ENCODE measurements at places on chromosomes 3 and 15. TPM values are rescaled to one million over a fixed set of nuclear protein-coding genes. Genes with fewer than 3 reads are reported as not detected.

The CSPG5 gene
- total RNA-seq, result 0.93 TPM

The EXD1 gene
- not detected for total RNA-seq

DNA sequence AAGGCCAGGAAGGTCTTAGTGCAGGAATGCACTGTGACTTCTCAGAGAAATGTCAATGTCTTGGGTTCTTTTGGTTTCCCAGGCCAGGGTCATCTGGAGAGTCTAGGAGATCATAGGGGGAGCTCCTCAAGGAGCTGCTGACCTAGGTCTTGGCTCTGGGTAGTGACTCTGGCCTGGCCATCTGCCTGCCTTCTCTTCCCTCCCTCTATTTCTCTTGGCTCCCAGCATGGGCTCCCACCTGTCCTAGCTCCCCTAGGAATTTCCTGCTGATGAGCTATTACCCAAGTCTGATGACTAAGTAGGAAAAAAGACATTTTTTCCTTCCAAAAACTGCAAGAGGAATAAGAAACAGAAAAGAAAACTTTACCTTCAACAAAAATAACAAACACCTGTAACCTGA lies 57.4 kb downstream of the BSN start:
- no peak for DNase-seq

DNA sequence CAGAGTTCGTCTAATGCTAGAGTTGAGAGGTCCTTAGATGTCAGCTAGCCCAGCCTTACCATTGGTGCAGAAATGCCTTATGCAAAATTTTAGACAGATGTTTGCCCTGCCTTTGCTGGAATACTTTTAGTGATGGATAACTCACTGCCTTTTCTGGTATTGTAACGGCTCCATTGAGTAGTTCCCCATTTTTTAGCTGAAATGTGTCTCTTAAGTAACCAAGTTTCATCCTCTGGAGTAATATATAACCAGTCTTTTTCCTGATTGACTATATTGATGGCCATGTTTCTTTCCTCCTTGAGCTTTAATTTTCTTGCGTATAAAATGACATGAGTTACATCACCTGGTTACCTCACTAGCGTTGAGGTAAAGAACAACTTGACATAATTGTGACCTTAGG lies 45.0 kb downstream of the SNRK start:
- no peak for DNase-seq

GRCh38 chr3:152497457-152497856 lies 228.7 kb downstream of the MBNL1 start:
- no peak for DNase-seq

GRCh38 chr15:56794553-56795329 lies 61.4 kb upstream of the ZNF280D start:
- no peak for DNase-seq

The ZNF860 gene
- 0.08 TPM for total RNA-seq

The ADAMTS9 gene
- total RNA-seq, result 1.8 TPM

GRCh38 chr15:60835974-60836373 lies 357.0 kb upstream of the ICE2 start:
- peak; percentile 41 for DNase-seq

DNA sequence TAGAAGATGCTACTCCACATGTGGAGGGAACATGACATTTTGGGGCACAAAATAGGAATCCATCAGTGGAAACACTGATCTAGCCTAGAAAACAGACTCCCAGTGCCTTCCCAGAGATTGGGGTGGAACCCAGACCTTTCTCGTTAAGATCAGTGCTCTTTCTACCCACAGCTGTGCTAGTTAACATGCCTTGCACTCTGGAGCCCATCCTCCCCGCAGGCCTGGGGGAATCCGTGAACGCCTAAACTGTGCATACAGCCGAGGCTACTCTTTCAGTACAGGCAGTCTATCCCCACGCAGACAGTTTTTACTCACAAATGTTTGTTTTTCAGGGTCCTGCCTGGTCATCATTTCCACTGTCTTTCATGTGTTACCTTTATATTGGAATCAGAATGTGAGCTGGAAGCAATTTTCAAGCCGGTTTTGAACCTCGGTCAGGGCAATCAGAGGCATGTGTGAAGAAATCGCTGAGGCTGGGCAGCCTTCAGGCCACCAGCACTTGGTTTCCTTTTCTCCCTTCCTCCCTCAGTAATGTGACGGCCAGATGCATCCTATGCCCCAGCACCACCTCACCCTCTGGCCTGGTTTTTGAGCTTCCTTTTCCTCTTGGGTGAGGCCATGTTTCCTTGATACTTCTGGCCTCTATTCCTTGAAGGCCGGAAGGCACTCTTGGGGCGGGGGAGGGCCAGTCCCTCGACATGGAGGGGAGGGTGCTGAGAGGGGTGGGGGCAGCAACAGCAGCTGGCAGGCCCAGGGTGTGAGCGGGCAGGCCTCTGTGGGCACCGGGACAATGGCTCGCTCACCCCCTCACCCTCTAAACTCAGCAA lies 123.6 kb upstream of the GALNT15 start:
- no peak for DNase-seq

The P4HTM gene
- total RNA-seq, result 8.4 TPM

- DNase-seq, result peak; percentile 60
Observed at GRCh38 chr3:1195947-1196346, 103.1 kb downstream of the CNTN6 start.

The WWTR1 gene
- 116 TPM for total RNA-seq

The IGF1R gene
- 9.0 TPM for total RNA-seq

- no peak for DNase-seq
Observed at GRCh38 chr15:34370129-34370528, 3.1 kb upstream of the LPCAT4 start.

DNA sequence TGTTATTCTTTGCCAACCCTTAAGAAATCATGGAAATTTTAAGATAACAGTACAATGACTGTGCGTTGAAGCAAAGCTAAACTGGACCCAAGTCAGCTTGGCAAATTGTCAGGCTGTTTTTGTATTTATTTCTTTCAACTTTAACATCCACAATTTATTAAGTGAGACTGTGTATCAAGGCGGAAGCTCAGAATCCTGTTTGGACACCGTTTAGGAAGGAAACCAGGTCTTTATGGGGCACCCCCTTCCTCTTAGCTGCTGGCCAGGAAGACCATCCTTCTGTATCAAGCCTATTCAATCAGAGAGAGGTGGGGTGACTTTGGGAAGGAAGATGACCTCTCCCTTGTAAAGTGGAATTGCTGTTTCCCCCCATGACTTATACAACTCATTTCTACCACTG lies 166.0 kb downstream of the MCTP2 start:
- DNase-seq, result no peak

- DNase-seq, result peak; percentile 52
Observed at GRCh38 chr3:56347219-56347871, 120.9 kb downstream of the ERC2 start.

The GOLGA8Q gene
- total RNA-seq, result 0.10 TPM

GRCh38 chr3:192897005-192897404 lies 20.7 kb downstream of the MB21D2 start:
- no peak for DNase-seq

The TPRG1 gene
- 0.24 TPM for total RNA-seq

GRCh38 chr3:159150180-159150579 lies 348.3 kb downstream of the MFSD1 start:
- DNase-seq, result no peak

The TBC1D2B gene
- total RNA-seq, result 13.3 TPM

- no peak for DNase-seq
Observed at GRCh38 chr15:68646696-68647095, 67.9 kb downstream of the CORO2B start.

The IGDCC3 gene
- 0.19 TPM for total RNA-seq

- DNase-seq, result no peak
Observed at GRCh38 chr15:73009066-73010056, 42.9 kb upstream of the NEO1 start.

GRCh38 chr3:70933105-70933810 lies 620.8 kb upstream of the MDFIC2 start:
- DNase-seq, result peak; percentile 82

DNA sequence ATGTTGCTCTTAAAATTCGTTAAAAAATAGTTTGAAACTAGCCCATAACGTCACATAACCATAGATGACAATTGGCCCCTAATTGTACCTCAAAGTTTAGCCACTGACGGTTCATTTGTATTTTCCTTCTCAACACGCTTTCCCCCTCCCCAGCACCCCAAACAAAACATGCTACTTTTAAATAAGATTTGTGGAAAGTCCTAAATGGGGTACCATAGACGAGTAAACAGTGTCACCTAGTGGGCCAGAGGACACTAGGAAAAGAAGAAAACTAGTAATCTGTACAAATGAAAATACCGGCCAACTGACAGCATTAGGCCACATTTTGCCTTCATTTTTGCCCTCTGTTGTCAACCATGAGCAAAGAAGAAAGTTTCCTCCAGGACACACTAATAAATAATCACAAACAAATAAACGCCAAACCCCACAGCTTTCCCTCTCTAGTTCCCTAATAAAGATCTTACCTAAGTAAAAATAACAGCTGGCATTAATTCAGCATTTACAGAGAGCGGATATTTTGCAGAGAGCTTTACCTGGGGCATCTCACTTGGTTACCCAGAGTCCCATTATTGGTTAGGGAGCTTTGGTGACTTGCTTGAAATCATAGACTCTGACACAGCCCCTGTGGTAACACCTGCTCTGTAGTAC lies 175.1 kb upstream of the ATP11B start:
- DNase-seq, result peak; percentile 53

DNA sequence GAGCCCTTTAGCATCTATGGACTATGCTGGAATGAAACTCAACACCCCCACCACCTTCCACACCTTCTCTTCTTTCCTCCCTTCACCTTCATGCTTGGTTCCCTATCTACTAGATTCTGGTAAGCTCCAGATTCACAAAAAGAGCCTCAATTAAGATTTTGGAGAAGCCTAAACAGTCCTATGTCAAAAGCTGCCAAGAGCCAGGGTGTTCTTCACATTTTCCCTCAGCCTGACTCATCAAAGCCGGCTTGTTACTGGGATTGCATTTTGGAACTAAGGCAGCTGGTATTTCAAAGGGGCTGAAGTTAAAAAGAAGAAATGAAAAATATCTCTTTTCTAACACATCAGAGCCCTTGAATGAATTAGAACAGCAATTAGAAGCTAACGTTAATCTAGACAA lies 247.7 kb downstream of the MYRIP start:
- DNase-seq, result no peak

DNA sequence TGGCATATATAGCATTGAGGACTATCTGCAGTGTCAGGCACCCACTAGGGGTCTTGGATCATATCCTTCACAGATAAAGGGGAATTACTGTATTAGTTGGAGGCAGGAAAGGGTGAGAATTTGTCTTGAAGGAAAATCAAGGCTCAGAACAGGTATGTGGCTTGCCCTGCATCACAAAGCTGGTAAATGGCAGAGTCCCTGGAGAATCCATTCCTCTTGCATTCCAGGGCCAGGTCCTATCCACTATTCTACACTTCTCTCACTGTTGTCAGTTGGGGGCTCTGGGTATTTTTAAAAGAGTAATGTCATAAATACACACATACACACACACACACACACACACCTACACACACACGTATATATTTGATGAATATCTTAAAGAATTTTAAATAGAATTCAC lies 19.8 kb upstream of the FGF12 start:
- no peak for DNase-seq

The WDR93 gene
- not detected for total RNA-seq

- no peak for DNase-seq
Observed at GRCh38 chr3:25088284-25088683, 339.8 kb upstream of the RARB start.

The SENP8 gene
- 1.3 TPM for total RNA-seq

DNA sequence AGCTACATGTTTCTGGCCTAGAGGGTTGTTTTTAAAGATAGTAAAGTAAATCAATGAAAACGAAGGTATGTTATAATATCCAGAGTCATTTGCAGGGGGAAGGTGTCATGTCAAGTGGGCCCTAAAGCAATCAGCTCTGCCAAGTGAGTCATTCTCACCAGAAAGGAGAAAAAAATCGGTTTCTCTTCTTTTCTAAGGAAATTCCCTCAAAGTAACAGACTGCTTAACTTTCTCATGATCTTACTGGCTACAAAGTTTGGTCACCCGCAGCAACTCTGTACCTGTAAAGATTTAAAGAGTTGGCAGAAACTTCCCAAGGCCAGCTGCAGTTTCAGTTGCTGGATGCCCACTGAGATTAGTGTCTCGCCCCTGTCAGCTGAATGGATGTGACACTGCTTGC lies 5.5 kb upstream of the FSIP1 start:
- no peak for DNase-seq

- DNase-seq, result no peak
Observed at GRCh38 chr3:178514401-178514800, 21.8 kb upstream of the KCNMB2 start.

DNA sequence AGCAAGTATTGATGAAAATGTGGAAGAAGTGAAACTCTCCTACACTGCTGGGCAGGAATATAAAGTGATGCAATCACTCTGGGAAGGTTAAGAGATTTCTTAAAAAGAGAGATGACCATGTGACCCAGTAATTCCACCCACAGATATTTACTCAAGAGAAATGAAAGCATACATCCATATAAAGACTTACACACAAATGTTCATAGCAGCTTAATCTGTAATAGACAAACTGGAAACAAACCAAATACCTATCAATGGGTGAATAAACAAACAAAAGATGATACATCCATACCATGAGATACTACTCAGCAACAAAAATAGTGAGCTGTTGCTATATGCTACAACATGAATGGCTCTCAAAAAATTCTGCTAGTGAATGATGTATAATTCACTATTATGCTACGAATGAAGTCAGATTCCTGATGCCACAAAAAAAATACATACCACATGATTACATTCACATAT lies 463.3 kb downstream of the MAGI1 start:
- peak; percentile 76 for DNase-seq

GRCh38 chr3:95037927-95038326 lies 975.1 kb downstream of the NSUN3 start:
- DNase-seq, result no peak

GRCh38 chr3:187983484-187984124 lies 170.4 kb upstream of the LPP start:
- DNase-seq, result no peak
